HTR-8/SVneo (cell line): ENCODE measurements at places on chromosomes 4 and X.

- DNase-seq: peak; percentile 33
Observed at GRCh38 chr4:15400981-15401671, 26.7 kb upstream of the C1QTNF7 start.

DNA sequence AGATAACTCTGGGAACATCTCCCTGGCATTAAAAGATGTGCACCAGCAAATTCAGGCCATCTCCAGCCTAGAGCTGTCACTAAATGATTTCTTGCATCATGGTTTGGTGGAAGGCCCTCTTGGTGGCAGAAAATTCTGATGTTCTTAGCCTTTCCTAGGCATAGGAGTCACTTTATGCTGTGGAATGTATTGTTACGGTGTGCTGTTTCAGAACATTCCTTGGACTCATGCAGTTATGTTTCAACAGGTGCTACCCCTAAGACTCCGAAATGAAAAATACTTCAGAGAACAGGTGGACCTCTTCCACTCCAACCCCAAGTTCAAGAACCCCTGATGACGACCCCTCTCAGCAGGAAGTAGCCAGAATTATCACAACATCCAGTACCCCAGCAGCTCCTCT is 20.3 kb upstream of the PAPSS1 start:
- no peak for DNase-seq

DNA sequence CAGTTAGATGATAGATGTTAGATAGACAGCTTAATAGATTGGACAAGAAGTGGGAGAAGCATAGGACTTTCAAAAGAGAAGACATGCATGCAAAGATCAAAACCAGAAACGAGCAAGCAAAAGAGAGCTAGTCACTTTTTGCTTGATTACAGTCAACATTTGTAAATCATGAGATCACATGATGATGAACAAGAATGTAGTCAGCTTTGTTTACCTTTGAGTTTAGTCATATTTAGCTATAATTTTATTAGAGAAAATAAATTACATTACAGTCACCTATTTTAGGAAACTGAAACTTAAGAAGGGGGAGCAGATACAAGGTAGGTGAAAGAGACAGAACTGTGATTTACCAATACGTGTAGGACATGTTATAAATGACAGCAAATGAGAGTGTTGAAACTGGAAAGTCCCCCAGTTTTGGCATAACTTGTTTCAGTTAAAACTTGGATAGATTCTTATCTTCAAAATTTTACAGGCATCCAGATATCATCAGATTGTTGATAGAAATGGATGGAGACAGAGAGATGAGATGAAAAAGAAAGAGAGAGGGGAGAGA is 1083.1 kb upstream of the PCDH10 start:
- DNase-seq: peak; percentile 3

DNA sequence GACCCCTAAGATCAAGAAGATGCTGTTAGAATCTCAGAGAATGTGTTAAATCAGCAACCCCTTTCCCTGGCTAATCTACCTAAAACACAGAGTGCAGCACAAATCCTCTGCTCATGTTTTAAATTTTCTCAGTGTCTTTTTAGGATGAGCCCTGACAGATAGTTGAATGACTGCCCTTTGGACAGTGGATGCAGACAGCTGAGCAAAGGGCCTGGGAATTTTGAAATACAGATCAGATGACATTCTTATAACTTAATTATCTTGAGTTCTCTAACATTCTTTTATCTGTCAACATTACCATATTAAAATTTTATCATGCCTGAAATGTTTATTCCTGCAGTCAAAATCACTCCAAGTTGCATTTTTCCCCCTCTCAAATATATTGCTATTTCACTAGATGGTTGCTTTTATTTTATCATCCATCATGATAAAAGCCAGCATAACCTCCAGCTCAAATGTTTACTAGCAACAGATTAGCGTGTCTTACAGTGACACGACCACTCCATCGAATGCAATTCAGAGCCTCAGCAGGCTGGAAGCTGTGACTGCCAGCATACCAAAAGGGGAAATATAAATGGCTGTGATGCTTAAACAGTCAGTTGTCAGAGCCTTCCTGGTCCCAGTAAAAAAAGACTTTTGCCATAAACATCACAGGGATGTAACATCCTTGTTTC is 22.8 kb upstream of the ARHGAP24 start:
- no peak for DNase-seq

DNA sequence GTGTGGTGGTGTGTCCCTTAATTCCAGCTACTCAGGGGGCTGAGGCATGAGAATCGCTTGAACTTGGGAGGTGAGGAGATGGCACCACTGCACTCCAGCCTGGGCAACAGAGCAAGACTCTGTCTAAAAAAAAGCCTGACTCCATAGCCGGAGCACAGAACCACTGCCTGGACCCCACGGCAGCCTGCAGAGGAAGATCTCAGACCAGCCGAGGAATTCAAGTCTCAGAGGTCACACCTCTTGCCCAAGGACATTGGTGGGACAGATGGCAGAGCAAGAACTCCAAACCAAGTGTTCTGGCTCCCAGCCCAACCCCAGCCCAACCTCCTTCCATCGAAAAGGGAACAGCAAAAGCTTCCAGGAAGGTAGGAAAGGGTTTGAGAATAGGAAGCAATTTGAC is 70.8 kb downstream of the SMIM20 start:
- no peak for DNase-seq

DNA sequence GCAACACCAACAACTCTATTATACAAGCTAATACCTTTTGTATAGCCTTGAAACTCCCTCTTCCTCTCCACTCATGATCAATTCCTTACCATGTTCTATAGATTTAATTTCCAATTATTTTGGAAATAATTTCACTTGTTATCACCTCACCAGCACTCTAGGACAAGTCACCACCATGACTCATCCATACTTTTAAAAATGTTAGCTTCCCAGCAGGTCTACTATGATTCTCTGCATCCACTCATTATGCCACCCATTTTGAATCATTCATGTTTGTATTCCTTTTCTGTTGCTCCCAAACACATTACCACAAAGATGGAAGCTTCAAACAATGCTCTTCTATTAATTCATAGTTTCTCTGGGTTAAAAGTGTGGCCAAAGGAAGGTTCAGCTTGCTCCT is 469.6 kb downstream of the PDGFC start:
- DNase-seq: no peak

GRCh38 chr4:55947912-55948725 is 626 bp upstream of the CEP135 start:
- DNase-seq: peak; percentile 59

- no peak for DNase-seq
Observed at GRCh38 chrX:153776611-153777045, 4.2 kb upstream of the SRPK3 start.
